Dermis blood vessel endothelial cell (primary cell): ENCODE measurements at places on chromosomes 2 and 18. TPM values are rescaled to one million over a fixed set of nuclear protein-coding genes. Genes with fewer than 3 reads are reported as not detected.

GRCh38 chr18:37252854-37253393 lies 312.7 kb downstream of the CELF4 start:
- DNase-seq = no peak

GRCh38 chr18:55506074-55506473 lies 81.9 kb downstream of the TCF4 start:
- no peak for DNase-seq

DNA sequence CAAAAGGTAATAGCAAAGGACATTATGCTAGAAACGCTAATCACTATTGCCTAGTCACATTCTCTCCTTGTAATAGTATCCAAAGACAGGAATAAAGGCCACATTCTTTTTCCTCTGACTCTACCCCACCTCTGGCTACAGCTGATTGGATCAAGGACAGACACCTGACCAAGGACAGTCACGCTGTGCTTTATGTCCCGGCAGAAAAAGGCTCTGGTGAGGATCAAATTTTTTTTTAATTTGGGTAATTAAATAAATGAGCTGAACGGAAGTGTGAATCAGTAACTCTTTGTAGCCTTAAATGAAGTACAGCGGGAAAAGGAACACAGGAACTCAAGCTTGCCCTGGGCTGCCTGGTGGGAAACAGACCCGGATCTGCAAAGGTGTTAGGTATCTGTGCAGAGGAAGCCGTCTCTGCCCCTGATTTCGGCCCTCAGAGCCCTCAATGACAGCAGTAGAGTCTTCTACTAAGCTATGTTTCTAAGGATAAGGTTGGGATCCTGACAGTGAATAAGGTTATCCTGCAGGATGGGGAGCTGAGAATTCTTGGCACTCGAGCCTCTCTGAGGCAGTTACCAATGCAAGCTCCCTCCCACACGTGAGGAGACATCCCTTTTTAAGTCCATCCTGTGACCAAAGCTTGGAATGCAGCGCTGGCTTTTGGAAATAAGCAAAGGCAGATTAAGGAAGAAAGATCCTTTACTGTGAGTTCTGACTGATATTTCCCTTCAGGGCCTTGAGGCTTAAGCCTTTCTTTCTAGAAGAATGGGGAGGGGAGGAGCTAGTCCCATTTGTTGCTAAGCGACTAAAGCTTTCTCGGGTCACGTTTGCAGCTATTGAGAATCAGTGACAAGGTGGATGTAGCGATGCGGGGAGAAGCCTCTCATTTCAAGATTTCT lies 37.8 kb upstream of the IKZF2 start:
- DNase-seq = peak; percentile 0

GRCh38 chr18:32287249-32287648 lies 97.4 kb downstream of the MEP1B start:
- no peak for DNase-seq

DNA sequence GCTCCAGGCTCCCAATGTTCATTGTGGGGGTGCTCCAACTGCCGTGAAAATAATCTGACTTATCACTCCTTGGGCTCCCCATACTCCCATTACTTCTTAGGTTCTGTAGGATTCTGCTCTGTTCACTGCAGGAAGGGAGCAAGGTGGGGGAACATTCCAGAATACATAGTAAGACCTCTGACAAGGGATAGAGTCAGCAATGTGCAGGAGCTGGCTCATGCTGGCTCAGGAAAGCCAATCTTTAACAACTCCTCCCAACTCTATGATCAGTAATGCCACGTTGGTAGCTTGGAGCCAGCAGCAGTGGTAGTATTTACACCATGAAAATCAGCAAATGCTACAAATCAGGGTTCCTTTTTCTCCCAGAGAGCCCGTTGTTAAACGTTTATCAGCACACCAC lies 44.4 kb downstream of the FECH start:
- no peak for DNase-seq

DNA sequence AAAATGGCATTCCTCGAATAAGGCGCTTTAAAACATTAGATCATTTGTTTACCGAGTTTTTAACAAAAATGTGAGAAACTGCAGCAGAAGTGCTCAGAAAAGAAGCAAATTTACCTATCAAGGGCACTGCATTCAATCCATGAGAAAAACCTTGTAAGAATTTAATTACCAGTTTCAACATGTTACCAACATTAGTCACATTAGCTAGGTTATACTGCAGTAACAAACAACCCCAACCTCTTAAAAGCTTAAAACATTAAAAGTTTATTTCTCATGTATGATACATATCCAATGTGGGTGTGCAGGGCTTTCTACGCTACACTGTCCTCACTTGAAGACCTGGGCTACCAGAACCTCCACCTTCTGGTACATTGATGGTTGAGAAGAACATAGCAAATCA lies 68.1 kb upstream of the CCBE1 start:
- no peak for DNase-seq

GRCh38 chr18:677145-677544 lies 19.7 kb downstream of the TYMS start:
- DNase-seq = no peak

DNA sequence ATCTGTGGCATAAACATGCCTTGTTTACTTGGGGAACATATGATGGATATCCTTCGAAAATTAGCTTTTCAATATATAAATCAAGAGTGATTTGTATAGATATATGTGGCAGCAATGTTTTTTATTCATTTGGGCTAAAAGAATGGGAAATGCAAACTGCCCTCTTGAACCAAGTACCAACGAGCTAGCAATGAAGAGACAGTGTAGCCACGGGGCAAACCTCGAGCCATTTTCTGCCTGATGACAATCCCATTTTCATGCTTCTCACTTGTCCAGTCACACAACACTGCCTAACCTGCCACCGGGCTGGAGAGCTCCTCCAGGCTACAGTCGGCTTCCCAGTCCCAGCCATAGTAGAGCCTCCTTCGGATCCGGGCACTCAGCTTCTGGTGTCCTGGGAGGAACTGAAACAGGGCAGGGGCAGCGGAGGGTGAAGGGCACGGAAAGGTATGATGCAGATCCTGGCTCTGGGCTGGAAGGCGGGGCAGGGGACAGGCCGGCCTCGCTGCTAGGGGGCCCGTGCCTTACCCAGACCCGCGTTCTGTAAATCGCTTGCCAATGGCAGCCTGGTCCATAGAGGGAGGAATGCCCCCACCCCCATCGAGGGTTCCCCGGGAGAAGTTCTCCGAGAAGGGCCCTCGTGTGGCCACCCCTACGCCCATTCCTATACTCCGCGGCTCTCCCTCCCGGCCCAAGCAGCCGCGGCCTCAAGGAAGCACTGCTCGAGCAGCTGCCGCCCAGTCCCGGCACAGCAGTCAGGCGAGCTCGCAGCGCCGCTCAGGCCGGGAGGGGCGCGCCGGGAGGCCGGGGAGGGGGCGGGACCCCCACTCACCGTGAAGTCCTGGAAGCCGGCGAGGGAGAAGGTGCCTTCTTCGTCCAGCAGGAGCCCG lies 552 bp downstream of the CNPPD1 start:
- peak; percentile 58 for DNase-seq

DNA sequence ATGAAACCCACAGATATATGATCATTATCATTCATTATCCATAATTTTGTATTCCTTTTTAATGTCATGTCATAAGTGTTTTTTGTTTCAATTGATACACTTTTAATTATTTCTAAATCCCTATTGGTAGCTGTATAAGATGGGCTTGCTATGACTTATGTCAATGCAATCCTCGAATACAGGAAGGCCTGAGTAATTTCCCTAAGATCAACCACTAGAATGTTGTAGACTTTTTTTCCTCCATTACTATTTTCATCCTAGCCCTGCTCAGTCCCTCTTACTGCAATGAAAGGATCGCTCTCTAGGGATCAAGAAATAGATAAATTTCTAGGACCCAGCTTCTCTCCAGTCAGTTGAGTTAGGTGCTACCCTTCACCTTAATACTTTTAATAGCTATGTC lies 186.3 kb downstream of the KCNE4 start:
- no peak for DNase-seq

DNA sequence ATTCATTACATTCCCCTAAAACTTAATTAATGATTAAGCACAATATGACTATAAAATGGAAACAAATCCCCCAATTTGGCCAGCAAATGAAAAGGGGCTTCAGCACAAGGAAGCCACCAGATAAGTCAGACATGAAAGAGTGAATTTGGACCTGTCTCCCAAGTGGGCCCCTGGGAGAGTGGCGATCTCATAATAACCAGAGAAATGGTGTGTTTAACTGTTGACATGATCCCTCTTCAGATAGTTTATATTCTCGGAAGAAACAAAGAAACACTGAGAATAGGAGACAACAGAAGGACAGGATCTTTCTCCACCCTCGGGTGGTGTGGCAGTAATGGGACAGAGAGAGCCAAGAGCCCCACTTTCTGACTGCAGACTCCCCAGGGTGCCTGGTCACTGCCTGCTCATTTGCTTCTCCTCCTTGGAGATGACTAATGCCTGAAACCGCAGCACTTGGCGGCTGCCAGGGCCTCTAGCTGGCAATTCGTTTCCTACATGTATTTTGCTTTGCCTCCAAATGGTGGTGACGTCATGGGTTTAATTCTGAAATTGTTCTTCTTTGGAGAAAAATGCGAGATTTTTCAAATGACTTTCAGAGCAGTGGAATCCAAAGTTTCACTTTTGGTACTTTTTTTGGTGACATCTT lies 46.4 kb upstream of the SPP2 start:
- peak; percentile 54 for DNase-seq

- no peak for DNase-seq
Observed at GRCh38 chr2:332592-332991, 44.7 kb upstream of the ALKAL2 start.

- no peak for DNase-seq
Observed at GRCh38 chr2:97716695-97717612, 3.6 kb downstream of the ZAP70 start.

GRCh38 chr2:117071556-117072102 lies 742.9 kb upstream of the DDX18 start:
- no peak for DNase-seq

DNA sequence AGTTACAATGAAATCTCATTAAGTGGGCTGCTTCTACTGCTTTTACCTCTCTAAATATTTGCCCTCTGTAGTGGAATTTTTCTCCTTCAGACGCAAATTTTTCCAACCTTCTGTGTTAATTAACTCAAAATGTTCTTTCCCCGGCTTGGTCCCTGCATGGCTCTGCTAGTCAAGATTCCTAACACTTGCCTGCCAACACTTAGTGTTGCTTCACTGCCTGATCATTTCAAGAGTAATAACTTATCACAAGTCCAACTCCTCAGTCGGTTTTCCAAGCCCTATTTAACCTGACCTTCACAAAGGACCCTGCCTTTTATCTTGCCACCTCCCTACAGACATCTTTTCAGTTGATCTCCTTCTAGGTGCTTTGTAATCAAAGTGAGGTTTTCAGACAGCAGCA lies 142.7 kb downstream of the HRH4 start:
- no peak for DNase-seq

DNA sequence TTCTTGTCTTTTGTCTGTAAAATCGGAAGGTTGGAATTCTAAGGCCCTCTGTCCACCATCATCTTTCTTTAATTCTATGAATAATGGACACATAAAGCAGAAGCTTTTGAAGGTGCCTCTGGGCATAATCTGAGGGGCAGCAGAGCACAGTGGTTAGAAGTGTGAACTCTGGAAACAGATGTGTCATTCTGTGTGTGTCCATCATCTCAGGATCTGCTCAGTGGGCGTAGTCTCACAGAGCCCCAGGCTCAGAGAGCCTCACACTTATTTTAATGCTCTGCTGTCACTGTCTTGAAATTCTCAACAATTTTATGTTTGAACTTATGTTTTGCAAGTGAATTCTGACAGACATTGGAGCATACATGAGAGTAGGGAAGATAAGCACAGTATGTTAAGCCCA lies 31.0 kb upstream of the CCDC93 start:
- DNase-seq = no peak

DNA sequence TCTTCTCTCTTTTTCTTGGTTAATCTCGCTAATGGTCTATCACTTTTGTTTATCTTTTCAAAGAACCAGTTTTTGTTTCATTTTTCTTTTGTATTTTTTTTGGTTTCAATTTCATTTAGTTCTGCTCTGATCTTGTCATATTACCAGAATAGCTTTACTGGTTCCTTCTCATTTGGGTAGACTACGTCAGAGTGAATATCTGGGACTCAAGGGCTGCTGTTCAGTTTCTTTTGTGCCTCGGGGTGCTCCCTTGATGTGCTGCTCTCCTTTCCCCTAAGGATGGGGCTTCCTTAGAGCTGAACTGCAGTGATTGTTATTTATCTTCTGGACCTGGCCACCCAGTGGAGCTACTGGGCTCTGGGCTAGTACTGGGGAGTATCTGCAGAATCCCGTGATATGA lies 29.4 kb upstream of the IL1RN start:
- DNase-seq = no peak

DNA sequence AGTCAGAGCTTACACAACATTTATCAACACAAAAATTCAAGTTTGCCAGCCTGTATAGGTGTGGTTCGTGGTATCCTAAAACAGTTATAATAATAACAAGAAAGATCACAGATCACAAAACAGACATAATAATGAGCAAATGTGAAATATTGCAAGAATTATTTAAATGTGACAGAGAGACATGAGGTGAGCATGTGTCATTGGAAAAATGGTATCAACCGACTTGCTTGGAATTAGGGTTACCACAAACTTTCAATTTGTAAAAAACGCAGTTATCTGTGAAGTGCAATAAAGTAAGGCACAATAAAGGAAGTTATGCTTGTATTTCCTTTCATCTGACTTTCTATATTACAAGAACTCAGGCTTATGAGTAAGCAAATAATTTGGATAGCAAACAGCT lies 116.8 kb downstream of the IKZF2 start:
- no peak for DNase-seq

GRCh38 chr2:161033059-161033660 lies 127.1 kb upstream of the TANK start:
- DNase-seq = no peak

- no peak for DNase-seq
Observed at GRCh38 chr18:43129946-43130524, 14.6 kb upstream of the RIT2 start.

DNA sequence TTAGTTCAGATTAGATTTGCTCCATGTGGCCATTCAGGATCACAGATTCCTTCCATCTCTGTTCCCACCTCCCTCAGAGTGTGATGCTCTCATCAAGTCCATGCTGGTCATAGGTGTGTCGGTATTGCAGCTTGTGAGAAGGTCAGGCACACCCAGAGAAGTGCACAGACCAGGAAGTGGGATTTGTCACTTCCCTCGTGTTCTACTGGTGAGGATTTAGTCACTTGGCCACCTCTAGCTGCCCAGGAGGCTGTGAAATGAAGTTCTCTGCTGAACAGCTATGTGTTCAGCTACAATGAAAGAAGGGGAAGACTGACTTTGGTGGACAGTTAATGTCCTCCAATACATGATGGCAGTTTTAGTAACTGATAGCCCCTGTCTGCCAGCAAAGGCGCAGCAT lies 3.5 kb upstream of the LANCL1 start:
- DNase-seq = no peak

DSG1 gene
- not detected in 2 replicates for total RNA-seq

CPO gene
- total RNA-seq = not detected in 2 replicates

COL6A3 gene
- total RNA-seq = 6.3 and 14.6 TPM in 2 replicates

RFX8 gene
- 0.51 and 0.60 TPM in 2 replicates for total RNA-seq

LYG2 gene
- total RNA-seq = not detected in 2 replicates

RSAD2 gene
- 0.28 and 1.2 TPM in 2 replicates for total RNA-seq

RAMP1 gene
- total RNA-seq = 0.85 TPM in 1 of 2 replicates, not detected in the other

IL1F10 gene
- total RNA-seq = not detected in 2 replicates

CRACDL gene
- 3.3 and 9.0 TPM in 2 replicates for total RNA-seq

CD226 gene
- total RNA-seq = 1.0 and 2.8 TPM in 2 replicates

DPY30 gene
- 74.4 and 75.7 TPM in 2 replicates for total RNA-seq
